Esophagus squamous epithelium (tissue), 5 donors: ENCODE measurements at places on chromosomes 6 and 20. TPM values are rescaled to one million over a fixed set of nuclear protein-coding genes. Genes with fewer than 3 reads are reported as not detected.

SAMD3 gene
- 0.88 TPM for total RNA-seq

ARMC12 gene
- total RNA-seq = 0.26 TPM

DDR1 gene
- total RNA-seq = 261 TPM

PTCRA gene
- not detected for total RNA-seq

PTGIS gene
- total RNA-seq = 1.6 TPM

HLA-DOA gene
- total RNA-seq = 0.68 TPM

GABRR1 gene
- not detected for total RNA-seq

SOBP gene
- total RNA-seq = 1.4 TPM

PLEKHG1 gene
- total RNA-seq = 22.7 TPM

TOX2 gene
- 0.99 TPM for total RNA-seq

DNA sequence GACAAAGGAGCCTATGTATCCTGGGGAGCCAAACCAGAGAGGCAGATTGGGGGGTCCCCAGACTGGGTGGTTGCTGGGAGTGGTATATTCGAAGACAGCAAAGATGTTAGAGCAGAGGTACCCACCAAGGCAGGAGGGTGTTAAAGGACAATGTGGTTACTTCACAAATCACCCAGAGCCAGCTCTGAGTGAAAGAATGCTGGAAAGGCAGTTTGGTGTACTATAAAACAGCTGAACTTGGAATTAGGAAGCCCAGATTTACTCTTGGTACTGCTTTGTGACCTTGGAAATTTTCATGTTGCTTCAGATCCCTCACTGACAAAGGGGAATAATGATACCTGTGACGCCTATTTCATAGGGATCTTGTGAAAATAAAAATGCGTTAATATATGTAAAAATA lies 121.6 kb downstream of the CD164 start:
- DNase-seq = no peak

GRCh38 chr6:67687396-67687795 lies 947.7 kb upstream of the ADGRB3 start:
- DNase-seq = no peak

- no peak for DNase-seq
These were observed 932 bp upstream of the EZR start for GRCh38 chr6:158819977-158820622.

- DNase-seq = no peak
These were observed 85.2 kb downstream of the ANKS1A start for GRCh38 chr6:34974249-34974642.

DNA sequence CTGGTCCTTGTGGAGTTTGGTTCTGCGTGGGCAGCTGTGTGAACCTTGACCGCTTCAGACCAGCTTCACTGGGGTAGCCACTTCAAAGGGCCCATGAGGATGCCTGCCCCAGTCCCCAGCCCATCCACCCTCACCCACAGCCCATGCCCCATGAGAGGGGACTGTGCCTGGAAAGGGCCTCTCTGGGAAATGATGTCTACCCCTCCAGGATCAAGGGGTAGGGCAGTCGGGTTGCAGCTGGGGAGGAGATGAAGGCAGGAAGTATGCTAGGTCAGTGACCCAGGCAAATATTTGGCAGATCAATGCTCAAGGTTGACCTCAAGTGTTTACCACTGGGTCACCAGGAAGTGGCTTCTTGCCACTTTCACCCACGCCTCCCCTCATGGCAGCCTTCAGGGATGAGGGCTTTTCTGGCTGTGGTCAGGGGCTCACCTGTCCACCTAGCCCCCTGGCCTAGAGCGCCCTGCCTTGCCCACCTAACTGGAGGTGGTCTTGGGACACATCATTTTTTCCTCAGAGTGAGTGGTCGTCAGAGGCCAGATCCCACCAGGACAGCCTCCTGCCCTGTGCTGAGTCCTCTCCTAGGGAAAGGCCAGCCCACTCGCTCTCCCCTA lies 109.5 kb downstream of the SNX5 start:
- DNase-seq = no peak

DNA sequence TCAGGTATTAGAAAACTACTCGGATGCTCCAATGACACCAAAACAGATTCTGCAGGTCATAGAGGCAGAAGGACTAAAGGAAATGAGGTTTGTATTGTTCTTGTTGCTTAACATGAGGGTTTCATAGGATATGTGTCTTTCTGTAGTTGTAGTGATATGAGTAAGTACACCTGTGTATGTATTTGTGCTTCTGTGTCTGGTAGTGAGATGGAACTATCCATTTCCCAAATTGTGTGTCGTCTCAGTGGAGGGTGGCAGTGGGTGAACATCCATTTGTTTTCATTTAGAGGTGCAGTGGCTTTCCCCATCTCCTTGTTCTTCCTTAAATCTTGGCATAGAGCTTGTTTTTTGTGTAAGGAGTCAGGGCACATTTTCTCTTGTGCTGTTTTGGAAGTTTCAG lies 8.2 kb downstream of the ASXL1 start:
- DNase-seq = no peak

- DNase-seq = no peak
These were observed 824 bp downstream of the MPC1 start for GRCh38 chr6:166381733-166382499.

GRCh38 chr20:12737497-12737896 lies 271.3 kb upstream of the SPTLC3 start:
- no peak for DNase-seq

DNA sequence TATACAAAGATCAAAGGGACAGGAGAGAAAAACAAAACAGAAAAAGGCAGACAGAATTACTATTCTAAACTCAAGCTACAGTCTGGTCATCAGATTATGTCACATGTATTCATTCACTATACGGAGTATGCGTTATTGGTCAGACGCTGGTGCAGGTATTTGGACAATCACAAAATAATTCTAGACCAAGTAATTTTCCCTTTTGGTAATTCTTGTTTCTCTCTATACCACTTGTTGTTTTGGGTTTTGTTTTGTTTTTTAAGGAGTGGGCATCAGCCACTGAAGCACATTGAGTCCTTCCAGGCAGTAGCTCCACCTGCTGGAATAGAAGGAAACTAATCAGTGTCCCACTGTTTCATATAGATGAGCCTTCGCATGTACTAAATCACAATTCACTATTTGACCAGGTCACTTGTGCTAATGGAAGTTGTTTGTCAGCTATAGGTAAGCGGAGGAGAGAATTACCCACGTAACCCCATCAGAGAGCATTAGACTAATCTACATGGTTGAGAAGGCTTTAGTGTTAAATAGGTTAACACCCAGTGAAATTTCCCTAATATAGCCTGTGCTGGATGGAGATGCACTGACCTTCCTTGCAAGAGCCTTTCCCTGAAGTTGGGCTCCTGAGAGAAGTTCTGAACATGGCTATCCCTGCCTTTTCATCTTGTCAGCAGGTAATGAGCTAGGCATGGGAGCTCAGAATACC lies 77.9 kb downstream of the TNFAIP3 start:
- DNase-seq = no peak

GRCh38 chr6:44679438-44680201 lies 292.1 kb downstream of the CDC5L start:
- no peak for DNase-seq

DNA sequence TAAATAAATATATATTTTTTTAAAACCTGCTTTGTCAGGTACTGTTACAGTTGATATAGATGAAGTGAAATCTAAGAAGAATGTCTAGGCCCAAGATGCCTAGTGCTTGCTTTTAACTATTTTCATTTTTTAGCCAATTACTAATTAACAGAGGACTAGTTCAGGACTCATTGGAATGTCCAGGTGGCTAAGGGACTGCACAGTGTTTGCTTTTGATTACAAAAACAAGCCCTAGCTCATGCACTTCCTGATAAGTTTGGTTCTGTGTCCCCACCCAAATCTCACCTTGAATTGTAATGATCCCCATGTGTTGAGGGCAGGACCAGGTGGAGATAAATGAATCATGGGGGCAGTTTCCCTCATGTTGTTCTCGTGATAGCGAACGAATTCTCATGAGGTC lies 417.1 kb downstream of the PLCB1 start:
- DNase-seq = no peak

GRCh38 chr20:2695206-2695983 lies 2.8 kb downstream of the EBF4 start:
- DNase-seq = no peak

DNA sequence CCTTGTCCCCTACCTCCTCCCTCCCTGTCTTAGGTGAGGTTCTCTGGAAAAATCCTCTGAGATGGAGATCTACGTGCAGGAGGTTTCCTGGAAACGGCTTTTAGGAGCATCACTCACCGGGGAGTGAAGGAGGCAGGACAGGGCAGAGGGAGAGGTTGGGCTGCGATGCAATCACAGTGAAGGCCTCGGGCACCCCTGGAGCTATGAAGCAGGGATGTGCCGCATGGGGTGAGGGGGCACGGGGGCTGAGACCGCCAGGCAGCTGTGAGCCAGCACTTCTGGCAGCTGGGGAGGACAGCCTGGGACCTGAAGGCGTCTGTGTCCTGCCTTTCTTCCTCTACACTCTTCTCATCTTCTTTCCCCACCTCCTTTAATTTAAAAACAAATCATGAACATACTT lies 12.9 kb upstream of the GLP1R start:
- DNase-seq = no peak

DNA sequence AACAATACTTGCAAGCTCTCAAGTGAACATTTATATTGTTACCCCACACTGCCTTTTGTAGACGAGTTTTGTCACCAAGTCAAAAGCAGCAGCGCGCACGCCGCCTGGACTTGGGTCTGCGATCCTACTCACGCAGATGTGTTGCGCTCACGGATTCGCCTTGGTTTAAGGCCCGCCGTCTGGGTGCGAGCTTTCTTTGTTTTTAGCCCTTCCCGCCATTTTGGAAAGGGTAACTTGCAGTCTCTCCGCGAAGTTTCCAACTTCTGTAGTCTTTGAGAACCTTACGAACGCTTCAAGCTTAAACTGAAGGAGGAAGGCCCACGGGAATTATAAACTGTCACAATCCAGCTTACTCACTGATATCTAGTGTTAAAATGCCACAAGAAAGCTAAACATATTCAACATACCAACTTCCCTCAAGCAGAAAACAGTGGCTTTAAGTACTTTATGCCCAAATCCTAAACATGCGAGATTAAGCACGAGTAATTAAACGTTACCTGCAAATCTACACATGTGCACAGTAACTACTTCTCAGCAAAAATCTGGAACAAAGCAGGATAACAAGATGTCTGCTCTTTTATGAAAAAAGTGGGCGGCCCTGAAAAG lies 80.4 kb upstream of the BTN3A2 start:
- DNase-seq = no peak

GRCh38 chr20:57374931-57375651 lies 16.1 kb upstream of the RBM38 start:
- no peak for DNase-seq
